Activated CD8-positive, alpha-beta T cell treated with anti-CD3 and anti-CD28 coated beads for 36 hours (primary cell): ENCODE measurements at places on chromosomes 1 and 21. TPM values are rescaled to one million over a fixed set of nuclear protein-coding genes. Genes with fewer than 3 reads are reported as not detected.

- H3K36me3 ChIP-seq: no peaks in the 10 kb centered on the region
- no peaks in the 10 kb centered on the region for H3K4me1 ChIP-seq
Measured at GRCh38 chr1:152448095-152448494, 34.0 kb upstream of the CRNN start.

- H3K27ac ChIP-seq: peak overlapping the region; percentile 80
- H3K4me1 ChIP-seq: peaks cover 42% of the 10 kb centered on the region
- H3K4me3 ChIP-seq: no peak overlapping the region
- H3K27me3 ChIP-seq: no peaks in the 10 kb centered on the region
- H3K36me3 ChIP-seq: peaks cover 22% of the 10 kb centered on the region
Measured at GRCh38 chr1:5329068-5329739, 663.0 kb downstream of the NPHP4 start.

DNA sequence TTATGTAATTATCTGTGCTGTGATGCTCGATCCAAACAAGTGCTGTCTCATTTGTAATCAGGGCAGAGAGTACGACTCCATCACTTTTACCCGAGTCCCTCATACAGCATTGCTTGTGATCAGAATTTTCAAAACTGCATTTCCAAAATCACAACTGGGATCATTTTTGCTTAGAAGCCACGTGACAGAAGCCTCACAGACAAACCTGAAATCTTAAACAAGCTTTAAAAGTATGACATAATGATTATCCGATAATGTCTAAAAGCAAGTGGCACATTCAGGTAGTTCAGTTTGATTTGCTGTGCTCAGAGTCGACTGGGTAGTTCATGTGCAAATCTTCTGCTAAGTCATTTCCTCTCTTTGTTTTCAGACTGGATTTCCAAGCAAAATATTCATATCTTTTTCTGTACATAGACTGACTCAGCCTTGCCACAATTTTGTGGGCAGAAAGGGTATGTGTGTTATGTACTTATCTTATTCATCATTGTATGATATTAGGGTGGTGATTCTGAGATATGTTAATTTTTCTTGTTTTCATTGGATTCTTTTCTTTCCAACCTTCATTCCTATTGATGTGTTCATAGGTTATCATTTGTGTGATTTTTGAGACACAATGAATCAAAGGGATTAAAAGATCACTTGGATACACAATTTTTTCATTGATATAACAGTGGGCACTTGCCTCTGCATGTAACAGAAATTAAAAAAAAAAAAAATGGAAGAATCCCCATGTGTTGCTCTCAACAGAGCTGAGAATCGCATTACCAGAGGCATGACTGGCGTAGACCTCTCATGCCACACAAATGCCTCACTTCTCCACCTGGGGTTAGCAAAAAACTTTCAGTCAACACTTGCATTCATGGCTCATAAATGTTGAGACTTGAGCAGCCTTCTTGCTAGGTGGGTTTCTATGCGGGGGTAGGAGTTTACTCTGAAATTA is 355.7 kb downstream of the LTN1 start:
- no peaks in the 10 kb centered on the region for H3K27me3 ChIP-seq
- H3K36me3 ChIP-seq: peaks cover 2% of the 10 kb centered on the region
- H3K4me3 ChIP-seq: no peak overlapping the region
- peaks cover 22% of the 10 kb centered on the region for H3K4me1 ChIP-seq
- H3K27ac ChIP-seq: peak overlapping the region; percentile 54

The APCS gene
- total RNA-seq: not detected

DNA sequence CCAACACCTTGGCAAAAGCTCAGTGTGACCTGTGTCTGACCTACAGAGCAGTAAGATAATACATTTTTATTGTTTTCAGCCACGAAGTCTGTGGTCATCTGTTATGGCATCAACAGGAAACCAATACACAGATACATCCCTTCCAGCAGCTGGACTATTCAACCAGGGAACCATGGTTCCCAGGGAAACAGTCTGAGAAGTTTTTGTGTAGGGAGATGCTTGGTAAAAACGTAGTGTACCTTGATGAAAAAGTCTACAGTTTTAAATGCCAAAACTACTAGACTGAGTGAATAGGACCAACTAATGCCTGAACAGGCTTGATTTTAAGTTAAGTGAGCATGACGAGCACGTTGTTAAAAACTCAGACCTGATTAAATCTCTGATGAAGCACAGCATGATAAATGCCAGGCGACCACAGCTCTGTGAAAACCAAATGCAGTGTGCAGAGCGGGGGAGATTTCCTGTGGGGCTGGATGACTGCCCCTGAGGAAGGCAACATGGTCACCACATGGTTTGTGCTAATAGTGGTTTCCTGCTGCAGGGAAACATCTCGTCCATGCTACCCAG is 228.9 kb downstream of the TNR start:
- peaks cover 32% of the 10 kb centered on the region for H3K27me3 ChIP-seq
- H3K4me3 ChIP-seq: no peak overlapping the region
- H3K4me1 ChIP-seq: peaks cover 9% of the 10 kb centered on the region
- H3K36me3 ChIP-seq: no peaks in the 10 kb centered on the region
- DNase-seq: peak; percentile 74
- no peak overlapping the region for H3K27ac ChIP-seq
